ENCODE measurements at places on chromosomes 2 and 18.

- no peak for DNase-seq
Observed at GRCh38 chr2:143139835-143140393, 10.7 kb downstream of the ARHGAP15 start.

DNA sequence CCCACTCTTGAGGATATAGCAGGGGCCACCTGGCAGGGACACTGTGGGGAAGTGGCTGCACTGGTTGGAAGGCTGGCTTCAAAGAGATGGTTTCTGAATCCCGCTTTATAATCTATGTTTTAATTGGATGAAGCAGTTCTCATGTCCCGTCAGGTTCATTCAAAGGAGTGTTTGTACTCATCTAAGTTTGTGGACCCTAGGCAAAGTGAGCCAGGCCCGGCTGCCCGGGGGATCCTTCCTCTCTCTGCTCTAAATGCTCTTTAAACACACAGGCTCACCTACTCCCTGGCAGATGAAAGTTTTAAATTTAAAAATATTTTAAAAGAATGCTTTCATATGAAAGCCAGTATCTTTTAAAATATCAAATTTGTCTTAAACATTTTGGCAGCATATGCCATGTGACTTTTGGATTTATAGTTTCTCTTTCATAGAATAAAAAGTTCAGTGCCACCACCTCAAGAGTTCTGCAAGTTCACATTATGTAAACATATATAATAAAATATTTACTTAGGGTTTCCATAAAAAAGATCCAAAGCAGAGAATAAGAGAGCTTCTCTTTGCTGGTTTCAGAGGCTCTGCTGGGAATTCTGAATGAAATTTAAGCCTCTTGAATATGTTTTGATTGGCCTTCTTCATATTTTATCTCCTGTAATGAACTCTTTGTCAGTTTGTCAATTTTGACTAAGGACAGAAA, 143.5 kb upstream of the ALPP start:
- DNase-seq, result no peak

DNA sequence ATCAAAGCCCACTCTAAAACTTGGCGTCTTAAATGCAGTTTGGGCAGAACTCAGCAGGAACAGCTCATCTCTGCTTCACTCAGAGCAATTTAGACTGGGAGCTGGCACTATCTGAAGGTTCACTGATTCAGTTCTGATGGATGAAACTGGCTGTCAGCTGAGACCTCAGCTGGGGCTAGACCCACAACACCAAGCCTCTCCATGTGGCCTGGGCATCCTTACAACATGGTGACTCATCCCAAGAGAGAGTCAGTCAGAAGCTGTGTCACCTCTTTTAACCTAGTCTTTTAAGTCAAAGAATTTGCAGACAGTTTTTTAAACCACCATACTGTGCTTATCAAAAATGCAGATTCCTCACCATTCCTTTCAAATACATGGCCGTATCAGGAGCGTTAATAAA, 62.6 kb upstream of the ZNF397 start:
- DNase-seq, result no peak

DNA sequence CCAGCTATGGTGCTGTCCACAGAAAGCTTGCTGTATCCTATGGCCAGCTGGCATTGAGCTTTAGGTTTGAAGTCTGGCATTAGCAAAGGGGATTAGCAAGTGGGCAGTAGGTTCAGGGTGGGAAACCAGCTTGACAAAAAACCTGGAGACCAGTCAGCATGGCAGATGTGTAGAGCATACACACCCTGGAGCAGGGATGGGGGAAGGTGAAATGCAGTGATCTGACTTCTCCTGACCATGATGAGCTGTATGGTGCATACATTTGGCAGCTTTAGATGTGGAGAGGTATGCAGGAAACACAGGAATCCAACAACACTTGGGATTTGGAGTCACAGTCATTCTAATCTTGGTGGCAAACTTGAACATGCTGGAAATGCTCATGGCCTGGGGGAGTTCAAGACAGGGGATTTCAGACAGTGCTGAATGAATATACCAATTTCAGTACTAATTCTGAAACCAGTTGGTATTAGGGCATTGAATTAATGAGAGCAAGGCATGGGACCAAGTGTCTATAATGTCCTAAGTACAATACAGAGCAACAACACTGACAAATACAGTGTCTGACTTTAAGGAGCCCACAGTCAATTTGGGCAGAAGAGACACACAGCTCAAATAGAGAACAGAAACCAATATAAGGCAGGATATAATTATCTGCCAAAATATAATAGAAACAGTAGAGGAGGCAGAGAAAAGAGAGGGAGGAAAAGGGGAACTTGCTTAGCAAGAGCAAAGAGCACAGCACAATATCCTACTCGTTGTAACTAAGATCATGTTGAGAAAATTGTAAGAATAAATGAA, 11.8 kb downstream of the ARHGAP15 start:
- no peak for DNase-seq

DNA sequence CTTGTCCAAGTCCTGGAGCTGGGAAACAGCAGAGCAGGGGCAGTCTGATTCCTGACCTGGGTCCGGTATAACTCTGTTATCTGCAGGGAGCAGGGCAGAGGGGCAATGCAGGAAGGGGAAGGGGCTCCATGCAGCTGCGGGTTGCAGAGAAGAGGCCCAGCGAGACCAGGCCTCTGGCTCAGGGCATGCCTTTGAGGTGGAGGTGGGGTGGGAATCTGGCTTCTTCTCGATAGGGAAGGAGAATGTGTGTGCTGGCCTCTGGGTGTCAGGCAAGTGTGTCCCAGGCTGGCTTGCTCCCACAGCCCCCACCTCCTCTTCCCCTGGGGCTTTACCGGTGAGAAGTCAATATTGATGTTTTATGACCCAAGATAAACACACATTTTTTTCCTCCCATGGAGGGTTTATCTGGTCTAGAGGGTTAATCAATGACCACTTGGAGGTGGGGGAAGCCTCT, 187.1 kb upstream of the HAAO start:
- peak; percentile 45 for DNase-seq

DNA sequence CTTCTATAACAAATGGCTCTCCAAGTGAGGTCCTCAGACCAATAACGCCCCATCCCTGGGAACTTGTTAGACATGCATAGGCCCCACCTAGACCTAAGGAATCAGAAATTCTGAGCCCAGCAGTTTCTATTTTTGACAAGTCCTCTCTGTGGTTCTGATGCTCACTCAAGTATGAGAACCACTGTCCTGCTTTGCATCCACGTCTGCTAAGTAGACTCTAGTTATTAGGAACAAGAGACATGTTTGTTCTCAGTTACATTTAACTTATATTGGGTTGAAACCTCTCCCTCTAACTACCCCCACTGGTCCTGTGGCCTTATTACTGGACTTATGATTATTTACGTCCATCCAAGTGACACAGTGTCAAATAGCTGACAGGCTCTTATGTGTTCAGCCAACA, 70.3 kb downstream of the TMEM17 start:
- no peak for DNase-seq

- DNase-seq, result no peak
Observed at GRCh38 chr18:3213300-3214059, 6.3 kb downstream of the MYOM1 start.

GRCh38 chr2:187497858-187498463, 49.9 kb upstream of the CALCRL start:
- no peak for DNase-seq

DNA sequence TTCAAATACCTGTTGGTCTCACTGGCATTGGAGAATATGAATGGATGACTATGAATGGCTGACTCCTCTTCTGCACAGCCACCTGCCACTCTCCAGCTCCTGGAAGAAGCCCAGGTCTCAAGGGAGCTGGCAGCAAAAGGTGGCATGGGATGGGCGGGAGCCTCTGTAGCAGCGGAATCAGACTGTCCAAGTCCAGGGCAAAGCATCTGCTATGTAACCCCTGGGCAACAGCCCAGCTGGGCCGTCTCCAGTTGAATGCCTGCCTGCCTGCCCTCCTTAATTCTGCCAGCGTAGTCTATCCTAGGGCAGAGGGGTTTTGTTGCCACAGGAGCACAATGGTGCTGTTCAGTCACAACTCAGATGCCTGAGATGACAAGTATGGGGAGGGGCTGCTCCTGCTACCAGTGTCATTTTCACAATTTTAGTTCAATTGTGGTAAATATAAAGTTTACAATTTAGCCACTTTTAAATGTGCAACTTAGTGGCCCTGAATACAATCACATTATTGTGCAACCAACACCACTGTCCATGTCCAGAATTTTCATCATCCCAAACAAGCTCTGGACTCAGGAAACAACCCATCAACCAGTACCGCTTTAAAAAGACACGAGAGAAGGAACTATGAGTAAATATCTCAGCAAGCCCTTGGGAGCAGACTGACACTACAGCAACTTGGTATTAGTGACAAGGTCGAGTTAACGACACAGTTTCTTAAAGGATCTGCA, 115.2 kb downstream of the MYO5B start:
- peak; percentile 77 for DNase-seq

- no peak for DNase-seq
Observed at GRCh38 chr2:232925821-232926156, 55.7 kb downstream of the SNORC start.

GRCh38 chr2:10954416-10954815, 42.7 kb downstream of the KCNF1 start:
- DNase-seq, result peak; percentile 54

- no peak for DNase-seq
Observed at GRCh38 chr2:190637903-190638618, 10.8 kb upstream of the NAB1 start.

GRCh38 chr2:169080250-169081069, 11.1 kb downstream of the DHRS9 start:
- no peak for DNase-seq

GRCh38 chr2:235114286-235114685, 162.5 kb downstream of the SH3BP4 start:
- no peak for DNase-seq

DNA sequence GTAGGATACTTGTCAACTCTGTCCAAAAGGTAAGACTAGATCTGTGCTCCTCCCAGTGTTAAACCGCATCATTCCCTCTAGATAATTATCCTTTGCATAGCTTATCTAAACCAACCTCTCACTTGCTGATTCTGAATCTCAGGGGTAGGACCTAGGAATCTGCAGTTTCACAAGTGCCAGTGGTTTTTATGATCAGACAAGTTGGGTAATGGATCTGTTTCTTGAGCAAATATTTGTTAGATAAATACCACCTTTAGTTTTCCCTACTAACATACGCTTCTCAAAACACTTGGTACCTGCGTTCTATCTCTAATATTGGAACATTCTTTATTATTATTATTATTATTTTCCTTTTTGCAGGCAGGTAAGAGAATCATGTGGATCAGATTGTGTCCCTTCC, 439.9 kb downstream of the PTPRM start:
- DNase-seq, result no peak

GRCh38 chr2:207970826-207971180, 54.5 kb downstream of the PLEKHM3 start:
- no peak for DNase-seq

GRCh38 chr2:85302121-85302520, 25.7 kb downstream of the TGOLN2 start:
- no peak for DNase-seq

GRCh38 chr2:238699307-238700116, 148.4 kb upstream of the TWIST2 start:
- no peak for DNase-seq

DNA sequence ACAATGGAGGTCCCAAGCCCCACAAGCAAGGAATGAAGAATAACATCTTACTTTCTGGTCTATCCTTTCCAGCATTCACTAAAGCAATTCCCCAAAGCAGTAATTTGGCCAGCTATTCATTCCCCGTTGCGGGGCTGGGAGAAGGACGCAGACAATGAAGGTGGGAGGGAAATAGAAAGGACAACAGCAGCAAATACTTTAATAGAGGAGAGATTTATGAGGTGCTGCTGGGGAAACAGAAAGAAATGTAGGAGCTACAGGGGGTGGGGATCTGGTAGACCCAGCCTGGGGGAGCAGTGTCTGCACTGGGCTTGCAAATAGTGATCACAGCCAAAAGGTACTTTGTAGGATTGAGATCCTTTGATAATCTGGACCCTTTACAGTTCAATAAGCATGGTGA, 13.9 kb upstream of the ATL2 start:
- DNase-seq, result no peak

- DNase-seq, result no peak
Observed at GRCh38 chr18:70072678-70073077, 125.0 kb upstream of the CD226 start.

DNA sequence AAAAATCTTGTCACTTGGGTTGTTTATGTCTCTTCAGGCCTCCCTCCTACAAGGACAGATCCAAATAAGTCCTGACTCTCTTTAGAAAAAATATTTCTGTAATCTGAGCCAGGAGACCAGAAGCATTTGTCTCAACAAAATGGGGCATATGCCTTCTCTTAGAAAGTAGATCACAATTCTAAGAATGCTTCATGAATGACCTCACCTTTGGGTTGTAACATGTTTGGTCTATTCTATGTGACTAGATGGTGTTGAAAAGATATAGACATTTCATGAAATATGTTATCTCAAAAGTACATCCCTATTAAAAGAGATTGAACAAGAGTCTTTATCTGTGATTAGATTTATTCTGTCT, 159.0 kb upstream of the SETBP1 start:
- no peak for DNase-seq

- no peak for DNase-seq
Observed at GRCh38 chr2:209977386-209978239, 24.8 kb upstream of the RPE start.

DNA sequence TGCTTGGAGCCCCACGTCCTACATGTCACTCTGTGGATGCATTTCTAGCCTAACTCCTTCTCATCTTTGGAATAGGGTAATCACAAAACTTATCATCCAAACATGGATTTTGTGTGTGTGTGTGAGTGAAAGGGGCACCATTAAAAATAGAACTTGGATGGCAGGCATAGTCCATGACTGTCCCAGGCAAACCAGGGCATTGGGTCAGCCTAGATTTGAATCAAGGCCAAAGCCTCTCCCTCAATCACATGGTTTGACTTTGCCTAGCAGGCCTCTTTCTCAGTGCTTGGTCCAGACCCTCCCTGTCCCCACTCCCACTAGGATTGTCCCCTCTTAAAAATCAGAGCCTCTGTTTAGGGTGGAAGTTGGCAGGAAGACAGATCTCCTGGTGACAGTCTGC, 67.4 kb upstream of the BCL2L11 start:
- no peak for DNase-seq

DNA sequence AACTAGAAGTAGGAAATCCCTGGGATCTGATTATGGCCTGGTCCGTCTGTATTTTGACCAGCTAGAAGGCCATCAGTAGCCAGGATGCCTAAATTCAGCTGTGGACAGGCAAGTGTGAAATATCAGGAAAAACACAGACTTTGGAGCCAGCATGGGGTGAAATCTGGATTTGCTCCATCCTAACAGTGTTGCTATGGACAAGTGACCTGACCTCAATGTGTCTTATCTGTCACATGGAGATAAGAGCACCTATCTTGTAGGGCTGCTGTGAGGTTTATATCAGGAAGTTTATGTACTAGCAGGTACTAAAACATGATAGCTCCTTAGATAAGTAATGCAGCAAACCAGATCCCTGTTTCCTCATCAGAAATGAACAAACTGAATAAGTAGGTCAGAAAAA, 460.4 kb downstream of the STK39 start:
- DNase-seq, result no peak

Data from aorta (tissue), 5 donors.